ENCODE measurements at places on chromosomes 2 and 18. TPM values are rescaled to one million over a fixed set of nuclear protein-coding genes. Genes with fewer than 3 reads are reported as not detected.

Gene CFAP53
- total RNA-seq: 0.32 TPM

Gene RGPD3
- total RNA-seq: 0.32 TPM

Gene ATP6V1C2
- total RNA-seq: not detected

Gene DPP10
- not detected for total RNA-seq

Gene RIT2
- total RNA-seq: not detected

Gene CTLA4
- not detected for total RNA-seq

Gene CRYBA2
- total RNA-seq: not detected

Gene CBLN2
- 5.9 TPM for total RNA-seq

Gene MTHFD2
- total RNA-seq: 111 TPM

Gene SH2D6
- 0.32 TPM for total RNA-seq

Gene TMEM247
- total RNA-seq: not detected

Gene PSMA8
- not detected for total RNA-seq

Gene LRP1B
- under 0.01 TPM for total RNA-seq

Gene ALPI
- total RNA-seq: not detected

Gene GPR148
- total RNA-seq: not detected

Gene SDC1
- 1.1 TPM for total RNA-seq

Gene IL36G
- total RNA-seq: not detected
